Caudate nucleus (tissue), 63 donors: ENCODE measurements at places on chromosomes 5 and 9.

DNA sequence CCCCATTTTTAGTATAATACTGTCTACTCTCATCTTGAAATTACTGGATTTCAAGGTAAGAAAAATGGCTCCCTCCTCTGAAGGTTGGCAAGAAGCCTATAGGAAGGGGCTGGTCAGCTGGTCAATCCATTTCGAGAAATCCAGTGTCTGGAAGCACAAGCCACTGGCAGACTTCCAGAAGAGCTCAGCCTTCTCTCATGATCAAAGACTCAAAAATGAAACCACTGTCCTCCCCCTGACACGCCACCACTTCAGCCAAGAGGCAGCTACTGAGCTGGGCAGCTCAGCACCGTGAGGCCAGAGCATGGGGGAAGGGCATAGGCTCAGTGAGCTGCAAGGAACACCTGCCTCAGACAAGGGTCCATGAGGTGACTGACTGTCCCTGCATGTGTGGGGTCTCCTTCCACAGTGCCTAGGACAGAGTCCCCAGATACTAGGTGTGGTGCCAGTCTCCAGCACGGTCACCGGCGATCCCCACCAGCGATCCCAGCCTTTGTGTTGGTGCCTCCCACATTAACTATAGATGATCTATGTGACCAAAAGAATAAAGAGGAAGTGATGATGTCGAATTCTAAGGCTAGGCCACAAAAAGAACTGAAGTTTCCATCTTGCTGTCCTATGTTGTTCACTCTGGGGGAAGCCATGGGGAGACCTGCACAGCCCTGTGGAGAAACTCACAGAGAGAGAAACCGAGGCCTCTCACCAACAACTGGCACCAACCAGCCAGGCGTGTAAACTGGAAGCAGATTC lies 100.1 kb upstream of the LRRTM2 start:
- DNase-seq, result no peak

DNA sequence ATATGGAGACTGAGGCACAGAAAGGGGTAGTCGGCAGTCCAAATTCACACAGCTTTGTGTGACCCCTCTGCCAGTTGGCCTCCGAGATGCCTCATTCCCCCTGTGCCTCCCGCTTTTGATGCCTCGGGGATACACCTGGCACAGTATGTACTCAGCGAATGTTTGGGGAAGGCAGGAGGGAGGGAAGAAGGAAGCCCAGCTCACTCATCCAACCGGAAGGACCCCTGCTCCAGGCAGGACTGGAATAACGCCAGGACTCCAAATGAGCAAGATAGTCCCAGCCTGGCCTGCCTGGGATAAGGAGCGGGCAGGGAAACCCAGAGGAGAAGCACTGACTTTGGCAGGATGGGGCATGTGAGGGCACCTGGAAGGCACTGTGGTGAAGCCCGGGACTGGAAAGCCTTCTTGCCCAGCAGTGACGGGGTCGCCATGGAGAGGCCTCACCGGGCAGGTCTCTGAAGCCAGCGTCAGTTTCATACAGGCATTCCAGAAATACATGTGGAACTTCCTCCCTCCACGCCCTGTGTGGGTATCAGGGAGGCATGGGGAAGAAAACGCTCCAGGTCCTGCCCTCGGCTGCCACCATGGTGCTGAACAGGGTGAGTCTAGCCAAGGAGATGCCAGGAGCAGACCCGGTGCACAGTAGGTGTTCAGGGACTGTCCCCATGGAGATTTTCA lies 20.3 kb downstream of the LMX1B start:
- no peak for DNase-seq

DNA sequence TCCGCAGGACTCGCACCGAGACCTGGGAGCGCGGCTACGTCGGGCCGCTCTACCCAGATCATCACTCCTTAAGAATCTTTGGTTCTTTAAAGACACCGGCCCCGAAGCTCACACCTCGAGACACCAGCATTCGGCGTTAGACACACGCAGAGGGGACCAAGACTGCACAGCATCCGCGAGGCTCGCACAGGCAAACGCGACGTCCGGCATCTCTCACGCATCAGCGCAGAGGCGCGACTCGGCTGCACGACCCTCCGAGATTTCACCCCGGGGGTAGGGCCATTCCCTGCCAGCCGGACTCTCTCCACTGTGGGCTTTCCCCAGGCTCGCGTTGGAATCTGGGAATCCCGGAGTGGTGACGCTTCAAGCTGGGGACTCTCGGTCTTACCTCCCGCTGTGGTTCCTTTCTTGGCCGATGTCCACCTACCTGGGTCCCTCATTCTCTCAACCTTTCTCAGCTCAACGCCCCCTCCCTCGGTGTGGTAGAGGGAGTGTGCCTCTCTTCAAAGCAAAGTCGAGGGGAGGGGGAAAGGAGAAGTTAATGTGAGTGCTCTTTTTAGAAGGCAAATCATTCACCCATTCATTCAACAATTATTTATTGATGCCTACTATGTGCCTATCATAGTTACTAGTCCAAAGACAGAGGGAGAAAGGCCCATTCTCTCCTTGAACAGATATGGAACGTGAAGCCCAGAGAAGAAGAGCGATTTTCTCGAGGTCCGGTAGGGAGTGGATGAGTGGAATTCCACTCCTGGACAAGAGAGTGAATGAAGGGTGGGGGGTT lies 1.3 kb upstream of the HAND1 start:
- no peak for DNase-seq

DNA sequence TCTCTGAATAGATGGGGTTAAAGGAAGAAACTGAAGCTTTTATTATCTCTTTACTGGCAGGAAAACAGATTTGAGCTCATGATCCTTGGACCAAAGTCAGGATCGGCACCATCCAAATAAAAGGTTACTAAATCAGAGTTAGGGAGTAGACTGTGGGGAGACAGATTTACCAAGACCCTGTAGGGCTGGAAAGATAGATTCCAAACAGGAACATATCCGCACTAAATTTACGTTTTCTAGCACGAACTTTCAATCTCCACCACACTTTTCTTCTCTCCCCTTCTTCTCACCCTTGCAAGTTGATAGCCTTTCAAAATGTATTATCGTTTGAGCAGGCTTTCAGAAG lies 120.0 kb upstream of the HMHB1 start:
- DNase-seq, result no peak

DNA sequence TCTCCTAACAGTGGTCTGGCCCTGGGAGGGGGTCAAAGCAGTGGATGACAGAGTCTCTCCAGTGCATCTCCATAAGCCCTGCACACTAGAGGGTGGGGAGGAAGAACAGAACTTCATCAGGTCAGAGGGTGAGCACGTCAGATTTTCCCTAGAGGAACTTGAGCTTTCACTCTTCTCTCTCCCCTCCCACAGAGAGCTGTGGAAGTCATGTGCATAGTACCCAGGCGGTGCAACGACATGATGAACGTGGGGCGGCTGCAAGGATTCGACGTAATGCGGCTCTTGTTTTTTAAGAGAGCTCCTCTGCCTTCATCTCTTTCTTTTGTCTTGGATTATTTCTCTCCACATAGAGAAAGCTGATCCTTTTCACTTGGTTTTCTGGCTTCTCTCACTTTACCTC lies 100.2 kb upstream of the OTULINL start:
- no peak for DNase-seq

- DNase-seq, result no peak
Observed at GRCh38 chr5:96741891-96742309, 65.8 kb downstream of the ERAP1 start.

GRCh38 chr5:1471997-1472963 lies 27.0 kb upstream of the SLC6A3 start:
- DNase-seq, result no peak

- no peak for DNase-seq
Observed at GRCh38 chr9:38071470-38072134, 2.6 kb upstream of the SHB start.

GRCh38 chr5:139688751-139689372 lies 40.7 kb downstream of the CXXC5 start:
- no peak for DNase-seq

DNA sequence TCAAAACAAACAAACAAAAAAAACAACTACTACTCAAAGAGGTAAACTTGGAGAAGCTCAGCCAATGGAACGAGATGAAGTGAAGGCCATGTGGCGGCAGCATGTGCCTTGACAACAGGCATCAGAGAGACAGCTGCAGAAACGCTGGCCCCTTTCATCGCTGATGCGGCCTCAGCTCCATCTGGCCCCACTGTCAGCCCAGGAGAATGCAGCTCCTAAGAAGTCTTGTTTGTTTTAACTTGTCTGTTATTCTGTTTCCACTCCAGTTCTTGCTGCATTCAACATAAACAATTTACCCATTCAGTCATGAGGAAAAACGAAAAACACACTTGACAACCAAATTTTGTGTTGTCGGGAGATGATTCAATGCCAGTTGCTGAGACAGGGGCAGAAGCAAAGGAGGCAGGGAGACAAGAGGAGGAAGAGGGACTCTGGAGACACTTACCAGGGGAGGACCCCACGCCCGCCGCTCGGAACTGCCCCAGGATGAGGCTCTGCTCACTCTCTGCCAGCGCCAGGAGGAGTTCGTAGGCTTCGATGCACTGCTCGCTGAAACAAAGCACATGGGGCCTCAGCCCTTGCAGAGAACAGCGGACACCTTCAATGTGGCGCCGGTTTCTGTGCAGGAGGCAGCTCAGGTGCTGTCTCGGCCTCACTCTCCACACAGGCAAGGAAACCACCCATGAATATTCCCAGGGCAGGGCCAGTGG lies 91.2 kb downstream of the DCP2 start:
- no peak for DNase-seq

DNA sequence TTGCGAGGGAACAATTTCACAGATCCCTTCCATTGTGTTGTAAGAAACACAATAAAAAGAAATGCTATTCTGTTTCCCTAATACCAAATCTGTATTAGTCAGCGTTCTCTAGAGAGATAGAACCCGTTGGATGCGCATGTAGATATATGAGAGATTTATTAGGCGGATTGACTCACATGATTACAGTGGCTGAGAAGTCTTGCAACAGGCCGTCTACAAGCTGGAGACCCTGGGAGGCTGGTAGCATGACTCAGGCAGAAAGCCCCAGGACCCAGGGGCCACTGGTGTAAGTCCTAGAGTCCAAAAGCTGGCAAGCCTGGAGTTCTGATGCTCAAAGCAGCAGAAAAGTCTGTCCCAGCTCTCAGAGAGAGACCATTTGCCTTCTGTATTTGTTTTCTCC lies 18.4 kb upstream of the IL17B start:
- no peak for DNase-seq

- DNase-seq, result no peak
Observed at GRCh38 chr5:92106808-92107207, 723.7 kb upstream of the ARRDC3 start.

DNA sequence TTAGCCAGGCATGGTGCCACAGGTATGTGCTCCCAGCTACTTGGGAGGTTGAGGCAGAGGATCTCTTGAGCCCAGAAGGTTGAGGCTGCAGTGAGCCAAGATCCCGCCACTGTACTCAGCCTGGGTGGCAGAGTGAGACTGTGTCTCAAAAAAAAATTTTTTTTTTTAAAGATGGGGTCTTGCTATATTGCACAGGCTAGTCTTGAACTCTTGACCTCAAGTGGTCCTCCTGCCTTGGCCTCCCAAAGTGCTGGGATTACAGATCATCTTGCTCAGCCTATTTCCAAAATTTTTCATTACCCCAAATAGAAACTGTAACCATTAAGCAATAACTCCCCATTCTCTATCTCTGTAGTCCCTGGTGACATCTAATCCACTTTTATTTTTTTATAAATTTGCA lies 4.4 kb upstream of the TBC1D13 start:
- DNase-seq, result no peak

DNA sequence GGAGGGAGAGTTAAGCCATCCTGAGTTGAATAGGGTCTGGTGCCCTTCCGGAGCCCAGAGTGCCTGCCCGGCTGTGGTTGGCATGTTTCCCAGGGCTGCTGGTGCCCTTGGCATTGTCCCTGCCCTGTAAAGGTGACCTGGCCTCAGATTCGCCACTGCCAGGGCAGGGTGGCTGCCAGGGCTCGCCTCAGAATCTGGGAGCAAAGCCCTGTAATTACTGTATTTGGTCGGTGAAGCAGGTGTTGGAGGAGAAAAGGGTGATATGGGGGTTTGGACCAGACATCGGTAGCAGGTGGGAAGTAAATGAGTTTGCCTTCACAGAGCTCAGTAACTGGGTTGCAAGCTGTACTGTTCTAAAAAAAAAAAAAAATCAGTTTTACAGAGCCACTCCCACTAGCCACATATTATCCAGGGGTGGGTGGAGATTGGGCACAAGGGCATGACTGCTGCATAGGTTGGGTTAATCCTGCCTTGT lies 47.6 kb downstream of the RGS3 start:
- DNase-seq, result no peak

- peak; percentile 0 for DNase-seq
Observed at GRCh38 chr9:2228132-2228531, 213.0 kb downstream of the SMARCA2 start.

GRCh38 chr5:53211799-53212198 lies 102.2 kb upstream of the MOCS2 start:
- DNase-seq, result no peak

DNA sequence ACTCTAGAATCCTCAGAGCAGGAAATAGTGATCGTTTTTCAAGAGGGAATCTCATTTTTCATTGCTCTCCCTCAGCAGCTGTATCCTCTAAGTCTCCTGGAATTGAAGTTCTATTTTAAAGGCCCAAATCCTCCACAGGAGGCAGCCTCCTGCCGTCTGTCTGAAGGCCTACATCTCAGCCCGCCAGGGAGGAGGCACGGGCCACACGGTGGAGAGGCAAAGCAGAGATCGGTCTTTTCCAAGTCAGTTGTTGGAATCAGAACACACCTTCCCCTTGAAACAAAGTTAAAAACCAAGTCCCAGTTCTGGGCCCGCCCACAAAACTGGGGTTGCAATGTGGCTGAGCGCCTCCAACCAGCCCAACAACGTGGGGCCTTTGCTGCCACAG lies 68.7 kb downstream of the RAPGEF1 start:
- DNase-seq, result no peak

GRCh38 chr9:135245482-135246247 lies 158.2 kb downstream of the OLFM1 start:
- no peak for DNase-seq

DNA sequence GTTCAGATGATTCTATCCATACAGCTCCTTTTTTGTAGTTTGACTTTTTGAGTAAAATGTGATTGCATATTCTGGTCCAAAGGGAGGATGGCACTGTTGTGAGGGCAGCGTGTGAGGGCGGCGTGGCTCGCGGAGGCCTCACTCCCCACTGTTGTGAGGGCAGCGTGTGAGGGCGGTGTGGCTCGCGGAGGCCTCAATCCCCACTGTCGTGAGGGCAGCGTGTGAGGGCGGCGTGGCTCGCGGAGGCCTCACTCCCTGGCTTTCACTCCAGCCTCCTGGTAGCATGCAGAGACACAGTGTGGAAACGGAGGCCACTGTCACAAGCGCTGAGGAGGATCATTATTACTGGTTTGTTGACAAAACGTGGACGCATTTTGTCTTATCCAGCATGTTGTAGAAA lies 79.0 kb downstream of the EHMT1 start:
- DNase-seq, result no peak

DNA sequence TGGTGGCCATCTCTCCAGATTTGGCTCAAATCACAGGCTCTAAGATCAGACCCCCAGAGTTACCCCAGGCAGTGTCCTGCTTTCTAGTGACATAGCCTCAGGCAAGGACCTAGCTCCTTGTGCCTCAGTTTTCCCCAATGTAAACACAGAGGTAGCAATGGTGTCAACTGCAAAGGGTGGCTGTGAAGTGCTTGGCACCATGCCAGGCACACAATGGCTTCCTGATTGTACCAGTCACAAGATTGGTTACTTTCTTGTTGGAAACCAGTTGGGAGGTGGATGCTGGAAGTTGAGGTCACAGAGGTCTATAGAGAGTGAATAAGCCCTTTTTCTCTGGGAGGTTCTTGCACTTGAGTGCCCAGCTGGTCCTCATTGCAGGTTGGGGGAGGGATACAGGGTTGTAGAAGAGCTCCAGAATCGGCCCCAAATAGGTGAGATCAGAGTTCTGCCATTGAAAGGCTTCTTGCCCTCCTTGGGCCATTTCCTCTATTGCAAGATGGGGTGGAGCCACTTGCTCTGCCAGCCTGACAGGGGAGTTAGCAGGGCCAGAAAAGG lies 2.3 kb downstream of the STKLD1 start:
- DNase-seq, result no peak
